Glutamatergic neuron (in vitro differentiated cells): ENCODE measurements at places on chromosomes 16 and 17. TPM values are rescaled to one million over a fixed set of nuclear protein-coding genes. Genes with fewer than 3 reads are reported as not detected.

CHRNE gene
- total RNA-seq = 0.69 TPM

SLC9A5 gene
- 1.4 TPM for total RNA-seq

TP53TG3F gene
- total RNA-seq = not detected

KRTAP4-2 gene
- total RNA-seq = not detected

KLHL10 gene
- not detected for total RNA-seq

BICDL2 gene
- not detected for total RNA-seq

TMED6 gene
- total RNA-seq = not detected

KIF19 gene
- total RNA-seq = 80.8 TPM

GRCh38 chr17:8120520-8121406, 2.4 kb upstream of the ALOXE3 start:
- peak; percentile 75 for DNase-seq

DNA sequence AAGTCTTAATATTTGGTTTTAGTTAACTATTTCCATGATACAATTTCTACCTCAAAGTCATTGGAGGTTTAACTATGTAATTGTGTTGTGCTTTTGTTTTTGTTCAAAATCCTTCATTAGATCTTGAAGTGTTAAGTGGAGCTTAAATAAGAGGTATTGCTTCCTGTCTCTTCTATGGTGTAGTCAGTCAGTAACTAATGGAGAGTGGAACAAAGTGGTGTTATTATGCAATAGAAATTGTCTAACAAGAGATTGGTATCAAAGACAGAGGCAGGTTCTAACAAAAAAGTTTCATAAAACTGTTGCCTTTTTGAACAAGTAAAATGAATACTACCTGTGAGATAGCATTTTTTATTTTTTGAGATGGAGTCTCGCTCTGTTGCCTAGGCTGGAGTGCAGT, 45.2 kb downstream of the GRB7 start:
- DNase-seq = no peak

- DNase-seq = no peak
Observed at GRCh38 chr17:4788159-4788806, 481 bp upstream of the GLTPD2 start.

- DNase-seq = no peak
Observed at GRCh38 chr17:3983606-3984484, 19.6 kb upstream of the ATP2A3 start.

DNA sequence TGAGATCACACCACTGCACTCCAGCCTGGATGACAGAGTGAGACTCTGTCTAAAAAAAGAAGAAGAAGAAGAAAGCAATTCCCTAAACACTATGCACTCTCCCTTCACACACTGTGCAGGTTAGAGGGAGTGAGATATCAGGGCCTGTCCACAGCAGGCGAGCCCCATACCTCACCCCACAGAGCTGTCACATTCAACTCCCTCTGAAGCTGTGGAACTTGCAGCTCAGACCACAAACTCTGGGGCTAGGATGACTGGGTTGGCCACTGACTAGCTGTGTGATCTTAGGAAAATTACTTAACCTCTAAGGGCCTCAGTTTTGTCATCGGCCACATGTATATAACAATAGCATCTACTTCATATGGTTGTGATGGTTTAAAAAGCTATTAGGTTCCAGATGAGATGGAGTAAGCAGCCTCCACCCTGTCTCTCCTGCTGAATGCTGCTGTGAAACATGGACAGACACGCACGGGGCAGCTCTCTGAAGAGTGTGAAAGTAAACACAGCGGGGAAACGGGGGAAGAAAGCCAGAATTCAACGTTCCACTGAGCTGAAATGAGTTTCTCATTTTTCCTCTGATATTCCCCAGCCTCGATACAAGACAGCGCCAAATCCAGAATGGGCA, 13.6 kb upstream of the PYY start:
- DNase-seq = no peak

- no peak for DNase-seq
Observed at GRCh38 chr16:19366391-19366790, 51.3 kb upstream of the TMC5 start.

GRCh38 chr17:67258821-67259468, 13.9 kb upstream of the HELZ start:
- no peak for DNase-seq

- DNase-seq = no peak
Observed at GRCh38 chr17:83012868-83013778, 66.3 kb upstream of the METRNL start.

- peak; percentile 76 for DNase-seq
Observed at GRCh38 chr16:19223235-19224170, 55.5 kb downstream of the SYT17 start.

- DNase-seq = no peak
Observed at GRCh38 chr17:3036800-3037199, 26.6 kb downstream of the OR1D5 start.
